ENCODE measurements at places on chromosomes 7 and 10.

DNA sequence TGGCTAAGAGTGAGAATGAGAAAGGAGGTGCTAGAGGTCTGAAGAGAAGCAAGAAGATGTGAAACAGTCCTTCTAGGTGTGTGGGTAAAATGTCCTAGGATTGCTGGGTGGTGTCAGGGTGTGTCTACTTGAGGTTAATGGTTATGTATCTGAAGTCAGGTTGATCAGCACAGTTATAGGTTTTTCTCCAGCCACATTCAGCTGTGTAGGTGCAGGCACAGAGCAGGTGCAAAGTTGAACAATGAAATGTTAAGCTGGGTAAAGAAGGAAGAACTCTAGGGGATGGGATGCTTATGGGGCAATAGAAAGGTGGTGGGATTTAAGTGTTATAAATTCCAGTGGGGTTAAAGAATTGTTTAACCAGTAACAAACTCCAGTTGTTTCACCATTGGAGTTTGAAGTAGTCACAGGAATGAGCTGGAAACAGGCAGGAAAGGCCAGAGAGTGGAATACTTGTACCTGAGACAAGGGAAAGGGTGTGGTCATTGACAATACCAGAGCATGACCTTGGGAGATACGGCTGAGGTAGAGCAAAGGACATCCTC lies 200.4 kb upstream of the YAE1 start:
- no peak for DNase-seq

GRCh38 chr7:96526496-96526895 lies 183.2 kb downstream of the SEM1 start:
- DNase-seq: no peak

- no peak for DNase-seq
Observed at GRCh38 chr7:128856001-128856718, 6.5 kb upstream of the ATP6V1F start.

GRCh38 chr7:90709501-90710465 lies 113.7 kb downstream of the CDK14 start:
- no peak for DNase-seq

DNA sequence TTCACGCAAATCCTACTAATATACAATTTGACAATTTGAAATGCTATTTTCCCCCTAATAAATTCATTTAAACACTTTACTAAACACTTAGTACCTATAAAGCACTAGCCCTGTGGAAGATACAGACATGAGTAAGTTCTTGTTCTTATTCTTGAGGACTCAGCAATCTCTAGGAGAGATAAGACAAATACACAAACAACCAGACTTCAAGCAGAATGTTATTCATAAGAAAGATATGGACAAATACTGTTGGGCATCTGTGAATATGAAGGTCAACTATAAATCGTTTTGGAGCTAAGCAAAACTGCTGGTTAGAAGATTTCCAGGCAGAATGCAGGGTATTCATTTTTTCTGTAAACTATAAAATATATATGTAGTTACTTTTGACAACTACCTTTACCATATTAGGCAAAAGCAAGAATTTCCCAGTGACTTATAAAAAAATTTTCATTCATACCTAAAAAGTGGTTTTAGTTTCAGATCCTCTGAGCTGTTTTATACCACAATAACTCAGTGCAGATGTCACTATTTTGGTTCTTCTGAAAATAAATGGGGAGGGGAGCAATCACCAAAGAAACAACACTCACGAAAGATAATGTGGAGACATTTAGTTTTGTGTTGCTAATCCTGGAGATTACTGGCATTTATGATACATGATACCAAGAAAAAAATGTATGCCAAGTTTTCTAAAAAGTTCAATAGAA lies 3.8 kb downstream of the VPS41 start:
- DNase-seq: peak; percentile 26

GRCh38 chr7:92279396-92280031 lies 33.7 kb downstream of the ANKIB1 start:
- DNase-seq: no peak

- no peak for DNase-seq
Observed at GRCh38 chr7:77679608-77680007, 16.7 kb upstream of the RSBN1L start.

GRCh38 chr7:26166684-26167266 lies 14.8 kb downstream of the NFE2L3 start:
- DNase-seq: peak; percentile 29

GRCh38 chr7:127810696-127811660 lies 159.0 kb downstream of the SND1 start:
- DNase-seq: no peak

- no peak for DNase-seq
Observed at GRCh38 chr7:126605553-126605952, 647.2 kb downstream of the GRM8 start.

DNA sequence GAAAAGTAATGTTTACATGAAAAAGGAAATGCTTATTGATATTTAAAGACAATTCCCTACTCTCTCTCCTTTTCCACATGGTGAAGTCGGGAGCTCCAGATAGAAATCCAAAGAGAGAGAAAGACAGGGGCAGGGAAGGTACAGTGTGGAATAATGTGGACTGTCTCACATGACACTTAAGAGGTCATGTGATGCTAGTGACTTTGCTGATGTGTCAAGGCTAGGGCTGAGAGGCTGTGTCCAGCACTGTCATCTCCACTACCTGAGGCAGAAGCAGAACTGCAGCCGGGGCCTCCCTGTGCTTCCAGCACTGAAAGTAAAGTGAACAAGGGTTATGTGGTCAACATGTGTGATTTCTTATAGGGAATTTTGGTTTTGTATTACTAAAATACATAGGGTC lies 26.0 kb downstream of the NRG3 start:
- no peak for DNase-seq

DNA sequence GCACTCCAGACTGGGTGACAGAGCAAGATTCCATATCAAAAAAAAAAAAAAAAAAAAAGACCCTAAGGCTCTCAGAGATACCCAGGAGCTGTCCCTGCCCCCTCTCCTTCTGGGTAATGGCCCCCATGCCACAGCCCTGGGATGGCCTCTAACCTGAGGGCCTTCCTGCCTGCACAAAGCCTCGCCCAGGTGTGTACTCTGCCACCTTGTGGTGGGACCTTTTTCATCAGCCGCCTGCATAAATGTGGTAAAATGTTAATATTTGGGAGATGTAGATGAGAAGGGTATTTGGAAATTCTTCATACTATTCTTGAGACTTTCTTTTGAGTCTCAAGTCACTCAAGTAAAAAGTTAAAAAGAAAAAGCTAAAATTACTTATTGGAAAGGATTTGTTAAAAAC lies 46.3 kb upstream of the RNF216 start:
- peak; percentile 51 for DNase-seq

DNA sequence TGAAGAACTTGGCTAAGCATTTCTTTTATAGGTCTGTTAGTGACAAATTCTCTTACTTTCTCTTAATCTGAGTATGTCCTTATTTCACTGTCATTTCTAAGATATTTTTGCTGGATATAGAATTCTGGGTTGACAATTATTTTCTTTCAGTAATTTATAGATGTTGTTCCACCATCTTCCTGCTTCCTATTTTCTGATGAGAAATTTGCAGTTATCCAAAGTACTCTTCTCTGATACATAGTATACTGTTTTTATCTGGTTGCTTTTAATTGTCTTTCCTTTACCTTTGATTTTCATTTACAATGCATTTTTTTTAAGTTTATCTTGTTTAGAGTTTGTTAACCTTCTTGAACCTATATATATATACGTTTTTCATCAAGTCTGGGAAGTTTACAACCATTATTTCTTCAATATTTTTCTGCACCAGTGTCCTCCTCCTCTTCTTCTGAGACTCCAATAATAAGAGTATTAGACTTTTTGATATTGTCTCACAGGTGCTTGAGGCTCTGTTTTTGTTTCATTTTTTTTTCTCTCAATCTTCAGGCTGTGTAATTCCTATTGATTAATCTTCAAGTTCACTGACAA lies 101.6 kb upstream of the INSIG1 start:
- no peak for DNase-seq

DNA sequence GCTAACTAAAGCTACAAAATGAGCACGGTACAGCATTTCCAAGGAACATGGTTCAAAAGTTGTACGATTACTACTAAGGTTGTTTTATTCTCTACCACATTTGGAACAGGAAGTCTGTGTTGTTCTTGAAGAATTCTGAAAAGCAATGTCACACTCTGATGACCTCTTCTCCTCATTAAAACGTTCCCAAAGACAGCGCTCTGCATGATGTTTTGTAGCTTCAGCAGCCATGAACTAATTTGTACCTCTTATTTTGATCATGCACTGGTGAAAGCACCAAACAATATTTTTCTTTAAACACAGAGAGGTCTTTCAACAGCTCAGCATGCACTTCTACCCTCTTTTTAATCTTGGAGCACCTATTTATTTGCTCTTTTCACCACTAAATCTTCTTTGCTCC lies 75.0 kb upstream of the TES start:
- DNase-seq: no peak

DNA sequence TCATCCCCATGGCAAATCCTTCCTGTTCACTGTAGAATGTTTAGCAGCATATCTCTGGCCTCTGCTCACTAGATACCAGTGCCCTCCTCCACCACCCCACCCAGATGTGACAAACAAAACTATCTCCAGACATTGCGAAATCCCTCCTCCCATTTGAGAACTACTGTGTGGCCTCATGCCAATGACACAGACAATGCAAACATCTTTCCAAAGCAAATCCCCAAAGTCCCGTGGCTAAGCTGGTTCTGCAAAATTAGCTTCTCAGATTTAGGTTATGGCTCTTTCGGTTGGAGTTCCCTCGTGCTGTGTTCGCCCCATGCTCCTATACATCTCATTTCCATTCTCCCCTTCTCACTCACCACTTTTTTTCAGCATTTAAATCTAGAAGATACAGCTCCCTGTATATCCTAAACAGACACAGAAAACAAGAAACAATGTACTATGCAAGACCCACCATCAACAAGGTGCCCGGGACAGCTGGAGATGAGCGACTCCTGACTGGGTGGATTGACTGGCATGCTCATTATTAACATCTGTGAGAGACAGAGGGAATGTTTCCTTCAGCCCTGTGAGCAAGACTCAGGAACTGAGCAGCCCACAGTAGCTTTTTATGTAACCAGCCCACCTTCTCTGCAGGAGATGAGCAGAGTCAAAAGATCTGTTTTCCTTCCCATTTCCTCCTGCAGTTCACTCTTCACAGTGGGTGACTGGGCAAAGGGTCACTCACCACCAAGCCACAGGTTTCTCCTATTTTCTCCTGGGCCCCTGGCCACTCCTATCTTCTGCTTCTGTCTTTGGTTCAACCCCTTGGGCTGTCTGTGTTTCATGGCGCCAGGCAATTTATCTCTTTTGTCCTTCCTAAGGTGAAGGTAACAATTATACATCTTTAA lies 225.7 kb upstream of the AOAH start:
- peak; percentile 36 for DNase-seq

DNA sequence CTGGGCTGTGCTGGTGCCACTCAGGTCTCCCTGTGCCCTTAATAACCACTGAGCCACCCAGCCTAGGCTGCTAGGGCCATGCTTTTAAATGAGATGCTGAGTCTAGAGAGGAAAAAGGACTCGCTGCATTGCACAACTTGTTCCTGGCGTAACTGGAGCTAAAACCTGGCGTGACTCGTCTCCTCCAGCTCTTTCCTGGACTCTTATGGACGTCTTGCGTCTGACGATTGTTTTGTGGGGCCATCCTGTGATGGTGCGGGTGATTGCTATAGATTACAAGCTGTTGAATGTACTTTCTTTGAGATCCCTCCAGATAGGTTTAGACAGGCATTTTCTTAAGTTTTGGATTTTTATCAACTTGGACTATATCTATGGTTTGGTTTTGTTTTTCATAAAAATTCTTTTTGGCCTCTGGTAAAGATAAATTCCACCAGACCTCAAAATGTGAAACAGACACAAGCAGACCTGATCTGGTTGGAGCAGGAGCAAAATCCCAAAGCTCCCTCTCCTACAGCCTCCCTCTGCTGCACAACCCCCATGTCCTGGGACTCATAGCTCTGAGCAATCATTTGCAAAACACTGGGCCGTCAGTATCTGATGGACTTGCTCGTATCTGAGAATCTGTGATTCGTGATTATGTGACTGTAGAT lies 230.3 kb downstream of the ARHGAP12 start:
- no peak for DNase-seq

DNA sequence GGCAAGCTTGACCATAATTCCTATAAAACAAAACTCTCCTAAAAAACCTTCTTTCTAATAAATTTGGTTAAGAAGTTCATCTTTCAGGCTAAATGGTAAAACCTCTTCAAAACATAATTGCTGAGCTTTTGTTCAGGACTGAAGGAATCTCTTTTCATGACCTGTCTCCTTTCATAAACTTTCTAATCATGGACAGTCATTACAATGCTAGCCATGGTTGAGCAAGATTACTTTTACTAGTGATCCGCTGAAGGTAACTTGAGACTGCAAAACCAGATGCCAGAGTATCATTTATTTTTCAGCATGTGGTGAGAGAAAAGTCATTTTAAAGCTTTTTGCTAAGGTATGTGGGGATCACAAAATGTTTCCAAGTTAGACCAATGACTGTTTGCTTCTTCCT lies 186.4 kb upstream of the RHOBTB1 start:
- no peak for DNase-seq

DNA sequence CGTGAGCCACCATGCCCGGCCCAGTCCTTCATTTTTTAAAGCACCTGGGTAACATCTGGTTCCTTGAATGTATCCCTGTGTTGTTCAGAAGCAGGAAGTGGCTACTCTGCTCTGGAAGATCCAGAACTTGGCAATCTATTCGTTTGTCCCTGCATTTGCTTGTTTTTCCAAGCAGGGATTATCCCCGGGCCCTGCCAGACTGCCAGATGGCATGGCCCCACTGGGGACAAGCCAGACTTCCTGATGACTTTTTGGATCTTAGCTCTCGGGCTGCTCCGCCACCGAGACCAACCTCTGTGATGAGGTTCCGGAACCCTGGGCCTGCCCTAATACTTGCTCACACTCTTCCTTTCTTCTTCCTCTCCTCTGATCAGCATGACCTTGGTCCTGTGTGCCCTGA lies 496.7 kb downstream of the TYW1 start:
- no peak for DNase-seq

GRCh38 chr10:22097696-22098095 lies 94.2 kb upstream of the DNAJC1 start:
- no peak for DNase-seq

GRCh38 chr7:156179872-156180390 lies 367.7 kb upstream of the SHH start:
- no peak for DNase-seq

Data from hematopoietic multipotent progenitor cell treated with erythropoietin and hydrocortisone succinate and interleukin-3 and kit ligand, for 8 days (in vitro differentiated cells).